ENCODE measurements at places on chromosomes 5 and 9. TPM values are rescaled to one million over a fixed set of nuclear protein-coding genes. Genes with fewer than 3 reads are reported as not detected.

DNA sequence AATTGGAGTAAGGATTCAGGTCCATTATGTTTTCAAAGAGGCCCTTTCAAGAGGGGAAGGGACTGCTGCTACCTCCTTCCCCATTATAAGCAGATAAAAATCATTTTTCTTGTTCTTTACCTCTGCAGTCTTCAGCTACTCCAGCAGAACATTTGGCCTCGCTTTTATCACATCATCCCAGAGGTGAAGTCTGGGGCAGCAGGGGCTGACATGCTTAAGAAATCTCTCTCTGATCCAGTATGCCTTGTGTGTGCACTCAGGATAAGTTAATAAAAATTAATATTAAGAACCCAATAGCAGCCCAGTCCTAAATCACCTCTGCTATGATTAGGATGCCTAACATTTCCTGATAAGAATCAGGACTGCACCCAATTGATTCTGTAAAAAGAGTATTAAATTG, 306.9 kb upstream of the NREP start:
- no peak for DNase-seq

GRCh38 chr5:116365006-116365496, 209.6 kb downstream of the SEMA6A start:
- no peak for DNase-seq

The FGD3 gene
- 61.0 TPM for total RNA-seq

- DNase-seq = no peak
Measured at GRCh38 chr5:17309462-17309861, 92.0 kb downstream of the BASP1 start.

- no peak for DNase-seq
Measured at GRCh38 chr5:59186623-59187022, 603.7 kb downstream of the RAB3C start.
